ENCODE measurements at places on chromosomes 1 and 21.

DNA sequence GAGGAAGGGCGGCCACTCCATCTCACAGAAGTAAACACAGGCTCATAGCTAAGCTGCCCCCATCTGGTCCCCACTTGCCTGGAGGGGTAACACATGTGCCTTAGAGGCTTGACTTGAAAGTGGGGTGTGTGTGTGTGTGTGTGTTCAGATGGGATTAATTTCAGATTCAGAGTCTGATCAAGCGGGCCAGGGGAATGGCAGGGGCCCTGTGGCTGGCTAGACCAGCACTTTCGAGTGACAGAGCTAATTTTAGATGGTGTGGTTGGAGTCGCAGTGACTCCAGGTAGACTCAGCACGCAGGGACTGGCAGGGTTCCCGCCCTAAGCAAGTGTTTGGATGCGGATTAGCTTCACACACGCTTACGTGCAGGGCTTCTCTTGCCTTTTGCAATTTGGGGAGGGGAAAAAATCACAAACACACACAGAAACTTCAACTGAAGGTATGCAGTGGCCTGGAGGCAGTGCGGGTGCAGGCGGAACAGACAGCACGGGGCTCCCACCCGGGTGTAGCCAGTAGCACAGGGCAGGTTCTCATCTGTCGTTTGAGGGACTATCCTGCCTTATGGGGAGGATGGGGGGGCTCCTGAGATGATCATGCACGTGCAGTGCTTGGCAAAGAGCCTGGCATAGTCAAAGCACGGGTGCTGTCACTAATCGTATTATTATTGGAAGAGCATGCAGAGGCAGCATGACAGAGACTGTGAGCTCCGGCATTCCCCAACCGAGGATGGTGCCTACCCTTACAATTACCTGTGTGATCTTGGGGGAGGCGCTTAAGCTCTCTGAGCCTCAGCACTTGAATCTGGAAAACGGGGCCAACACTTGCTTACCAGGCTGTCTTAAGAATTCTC lies 1.3 kb downstream of the EDN2 start:
- no peak for DNase-seq

- no peak for DNase-seq
Measured at GRCh38 chr1:167749741-167750140, 28.0 kb downstream of the MPZL1 start.

DNA sequence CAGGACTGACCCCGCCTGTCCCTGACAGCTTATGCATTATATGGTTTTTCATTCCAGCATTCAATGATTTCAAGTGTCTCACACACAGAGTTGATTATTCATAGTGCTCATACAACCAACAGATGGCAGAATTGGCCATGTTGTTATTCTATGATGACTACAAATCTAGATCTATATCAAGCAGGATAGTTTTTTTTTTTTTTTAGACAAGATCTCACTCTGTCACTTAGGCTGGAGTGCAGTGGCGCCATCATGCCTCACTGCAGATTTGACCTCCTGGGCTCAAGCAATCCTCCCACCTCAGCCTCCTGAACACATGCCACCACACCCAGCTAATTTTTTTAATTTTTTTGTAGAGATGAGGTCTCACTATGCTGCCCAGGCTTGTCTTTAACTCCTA lies 40.1 kb upstream of the LRRC8D start:
- no peak for DNase-seq

DNA sequence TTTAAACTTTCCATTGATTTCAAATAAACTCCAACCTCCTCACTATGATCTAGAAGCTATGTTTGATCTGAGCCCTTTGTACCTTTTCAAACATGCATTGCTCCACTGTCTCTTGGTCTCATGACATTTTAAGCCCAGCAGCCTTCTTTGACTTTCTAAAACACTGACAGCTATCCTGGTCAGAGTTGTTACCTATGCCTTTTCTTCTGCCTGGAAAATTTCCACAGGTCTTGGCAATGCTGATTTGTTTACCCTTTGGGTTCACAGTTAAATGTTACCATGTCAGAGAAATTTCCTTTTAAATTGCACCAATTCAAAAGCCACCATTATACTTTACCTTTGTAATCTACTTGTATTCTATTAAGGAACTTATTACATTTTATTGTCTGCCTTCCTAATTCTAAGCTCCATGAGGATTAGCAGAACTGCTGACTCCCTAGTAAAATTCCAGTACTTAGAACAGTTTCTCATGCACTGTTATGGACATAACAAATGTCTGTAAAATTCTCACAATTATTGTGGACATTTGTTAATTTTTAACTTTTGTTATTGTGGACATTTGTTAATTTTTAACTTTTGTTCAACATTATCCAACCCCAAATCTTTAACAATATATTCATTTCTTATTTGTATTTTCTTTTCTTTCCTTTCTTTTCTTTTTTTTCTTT lies 1064.4 kb downstream of the NCAM2 start:
- no peak for DNase-seq

GRCh38 chr1:110647254-110647891 lies 27.4 kb downstream of the KCNA3 start:
- no peak for DNase-seq
